Activated gamma-delta T cell (primary cell): ENCODE measurements at places on chromosomes 2 and 18.

GRCh38 chr2:104321116-104321795 is 532.7 kb upstream of the POU3F3 start:
- no peak for DNase-seq

- DNase-seq = no peak
Measured at GRCh38 chr2:144650907-144651306, 131.0 kb upstream of the ZEB2 start.

- no peak for DNase-seq
Measured at GRCh38 chr18:49167084-49167483, 216.3 kb upstream of the SMAD7 start.

DNA sequence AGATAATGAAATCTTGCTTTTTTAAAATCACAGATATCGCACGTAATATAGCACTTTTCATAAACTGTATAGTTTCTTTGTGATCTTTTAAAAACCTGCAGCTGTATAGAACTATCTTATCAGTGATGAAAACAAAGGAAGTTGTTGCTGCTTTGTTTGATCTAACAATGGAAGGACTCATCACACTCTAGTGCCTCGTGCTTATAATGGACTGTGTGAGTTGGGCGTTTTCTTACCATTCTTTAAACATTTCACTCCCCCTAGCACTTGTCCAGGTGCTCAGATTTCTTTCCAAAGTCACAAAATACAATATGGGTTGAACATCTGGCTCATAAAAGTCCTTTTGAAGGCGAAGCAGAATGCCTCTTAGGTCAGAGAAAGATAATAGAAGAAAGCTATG is 94.8 kb upstream of the SPATS2L start:
- no peak for DNase-seq

DNA sequence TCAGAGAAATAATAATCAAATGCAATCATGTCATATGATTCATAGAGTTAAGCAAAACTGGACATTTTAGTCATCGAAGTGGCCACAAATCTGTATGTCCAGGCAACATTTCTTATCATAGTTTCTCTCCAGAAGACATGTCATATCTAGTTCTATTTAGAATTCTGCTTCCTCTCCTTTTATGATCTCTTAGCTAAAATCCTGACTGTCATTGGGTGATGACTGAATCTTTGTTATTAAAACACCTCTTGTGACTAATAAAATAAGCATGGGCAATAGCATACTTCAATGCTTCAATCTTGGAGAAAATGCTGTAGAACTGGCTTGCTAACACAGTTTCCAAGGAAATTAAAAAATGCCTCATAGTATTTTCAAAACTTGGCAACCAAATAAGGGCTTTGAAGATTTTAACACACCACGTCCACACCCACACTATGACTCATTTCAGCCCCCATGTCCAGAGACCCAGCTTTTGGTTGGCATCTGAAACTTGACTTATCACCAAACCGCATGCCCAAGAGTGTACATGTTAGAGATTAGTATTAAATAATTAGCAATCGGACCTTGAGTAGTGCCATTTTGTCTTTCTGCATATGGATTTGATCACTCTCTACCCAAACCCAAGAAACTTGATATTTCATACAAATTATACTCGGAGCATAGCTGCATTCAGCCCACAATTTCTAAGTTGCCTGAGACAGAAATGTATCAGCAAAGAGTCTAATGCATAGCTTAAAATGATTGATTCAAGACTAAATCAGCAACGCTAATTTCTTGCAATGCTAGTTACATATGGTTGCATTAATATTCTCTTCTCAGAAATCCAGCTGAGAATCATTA is 106.5 kb upstream of the ETAA1 start:
- DNase-seq = no peak

DNA sequence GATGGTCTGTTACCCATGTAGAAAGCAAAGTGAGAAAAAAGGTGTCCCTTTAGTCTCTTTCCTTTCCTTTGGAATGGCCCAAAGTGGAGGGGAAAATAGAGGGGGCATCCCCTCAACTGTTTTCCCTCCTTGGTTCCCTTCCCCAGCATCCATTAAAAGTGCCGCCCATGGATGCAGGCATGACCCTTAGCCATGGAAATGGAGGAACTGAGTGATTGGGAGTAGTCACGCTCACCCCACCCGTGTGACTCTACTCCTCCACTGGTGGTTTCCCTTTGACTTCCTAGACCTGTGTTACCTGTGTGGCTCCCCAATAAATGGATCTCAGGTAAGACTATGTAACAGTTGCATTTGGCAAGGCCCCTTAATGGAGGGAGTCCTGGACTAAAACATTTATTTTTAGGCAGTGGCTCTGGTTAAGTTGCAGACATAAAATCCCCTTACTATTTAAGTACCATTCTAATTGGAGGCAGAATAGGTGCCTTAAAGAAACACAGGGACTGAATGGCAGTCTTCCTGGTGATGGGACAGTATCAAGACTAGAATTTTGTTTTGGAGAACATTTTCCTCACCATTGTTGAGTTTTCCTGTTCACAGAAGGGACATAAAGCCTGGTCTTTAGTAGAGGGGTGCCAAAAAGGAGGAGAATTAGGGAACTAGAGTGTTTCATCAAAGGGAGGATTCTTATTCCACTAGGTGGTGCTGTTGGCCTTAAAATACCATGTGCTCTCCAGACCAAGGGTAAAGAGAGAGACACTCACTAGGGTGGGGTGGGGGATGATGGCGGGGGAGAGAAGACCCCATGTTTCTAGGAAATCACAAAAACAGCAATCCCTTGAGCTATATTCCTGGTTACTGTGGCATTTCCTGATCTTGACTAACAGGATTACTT is 25.7 kb upstream of the PLA2R1 start:
- no peak for DNase-seq

- DNase-seq = no peak
Measured at GRCh38 chr2:120763931-120764330, 28.3 kb downstream of the GLI2 start.

- no peak for DNase-seq
Measured at GRCh38 chr2:6574121-6574520, 291.6 kb downstream of the CMPK2 start.
